Fibroblast of skin of left quadriceps (primary cell): ENCODE measurements at places on chromosomes 16 and 17.

- DNase-seq: no peak
Measured at GRCh38 chr17:81640011-81640410, 3.0 kb downstream of the TSPAN10 start.

- DNase-seq: no peak
Measured at GRCh38 chr17:252456-252855, 71.0 kb upstream of the DOC2B start.

- no peak for DNase-seq
Measured at GRCh38 chr17:79317916-79318315, 243.3 kb downstream of the ENGASE start.

DNA sequence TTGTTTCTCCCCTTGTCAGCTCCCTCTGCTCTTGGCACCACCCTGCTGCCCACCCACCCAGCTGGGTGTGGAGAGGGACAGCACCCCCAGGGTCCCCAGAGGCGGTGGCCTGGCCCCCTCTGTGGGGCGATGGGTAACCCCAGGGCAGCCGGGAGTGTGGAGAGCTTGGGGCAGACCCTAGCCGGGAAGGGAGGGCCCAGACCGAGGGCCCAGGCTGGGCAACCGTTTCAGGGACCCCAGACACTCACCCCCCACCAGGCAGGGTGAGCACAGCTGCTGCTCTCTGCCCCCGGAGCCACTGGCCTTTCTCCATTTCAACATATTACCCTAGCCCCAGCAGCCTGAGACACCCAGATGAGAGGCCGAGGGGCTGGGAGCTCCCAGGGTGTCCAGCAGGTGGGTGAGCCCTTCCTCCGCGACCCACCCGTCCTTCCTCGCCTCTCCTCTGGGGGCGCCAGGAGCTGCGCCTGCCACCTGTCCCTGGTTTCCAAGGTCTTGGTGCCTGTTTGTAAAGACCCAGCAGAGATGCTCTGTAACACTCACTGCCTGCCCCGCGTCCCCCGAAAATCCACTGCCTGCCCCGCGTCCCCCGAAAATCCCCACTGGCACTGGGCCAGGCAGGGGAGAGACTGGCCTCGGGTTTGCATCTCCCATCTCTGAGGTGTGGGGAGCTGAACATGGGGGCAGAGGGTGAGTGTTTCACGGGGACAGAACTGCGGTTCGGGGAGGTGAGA, 45.4 kb downstream of the BAHCC1 start:
- no peak for DNase-seq

- no peak for DNase-seq
Measured at GRCh38 chr17:385836-386140, 33.2 kb upstream of the RPH3AL start.
